ENCODE measurements at places on chromosomes 1 and 21. TPM values are rescaled to one million over a fixed set of nuclear protein-coding genes. Genes with fewer than 3 reads are reported as not detected.

Gene FMN2
- total RNA-seq: not detected

Gene FCMR
- total RNA-seq: 0.05 TPM

Gene KPRP
- not detected for total RNA-seq

Gene KRTAP13-2
- total RNA-seq: not detected

Gene NTNG1
- total RNA-seq: 1.3 TPM

Gene ADGRL2
- 53.3 TPM for total RNA-seq

Gene ACTA1
- not detected for total RNA-seq

Gene CFAP57
- 0.14 TPM for total RNA-seq

Gene CR1L
- total RNA-seq: not detected
